ENCODE measurements at places on chromosomes 4 and X.

GRCh38 chr4:78004270-78004669 is 52.9 kb upstream of the FRAS1 start:
- DNase-seq: no peak

- no peak for DNase-seq
Measured at GRCh38 chrX:136896121-136896914, 15.8 kb upstream of the RBMX start.

- DNase-seq: no peak
Measured at GRCh38 chr4:71231129-71232055, 107.4 kb upstream of the SLC4A4 start.

GRCh38 chr4:15805583-15806517 is 27.7 kb downstream of the CD38 start:
- no peak for DNase-seq

- no peak for DNase-seq
Measured at GRCh38 chr4:106507440-106507839, 138.9 kb upstream of the GIMD1 start.

DNA sequence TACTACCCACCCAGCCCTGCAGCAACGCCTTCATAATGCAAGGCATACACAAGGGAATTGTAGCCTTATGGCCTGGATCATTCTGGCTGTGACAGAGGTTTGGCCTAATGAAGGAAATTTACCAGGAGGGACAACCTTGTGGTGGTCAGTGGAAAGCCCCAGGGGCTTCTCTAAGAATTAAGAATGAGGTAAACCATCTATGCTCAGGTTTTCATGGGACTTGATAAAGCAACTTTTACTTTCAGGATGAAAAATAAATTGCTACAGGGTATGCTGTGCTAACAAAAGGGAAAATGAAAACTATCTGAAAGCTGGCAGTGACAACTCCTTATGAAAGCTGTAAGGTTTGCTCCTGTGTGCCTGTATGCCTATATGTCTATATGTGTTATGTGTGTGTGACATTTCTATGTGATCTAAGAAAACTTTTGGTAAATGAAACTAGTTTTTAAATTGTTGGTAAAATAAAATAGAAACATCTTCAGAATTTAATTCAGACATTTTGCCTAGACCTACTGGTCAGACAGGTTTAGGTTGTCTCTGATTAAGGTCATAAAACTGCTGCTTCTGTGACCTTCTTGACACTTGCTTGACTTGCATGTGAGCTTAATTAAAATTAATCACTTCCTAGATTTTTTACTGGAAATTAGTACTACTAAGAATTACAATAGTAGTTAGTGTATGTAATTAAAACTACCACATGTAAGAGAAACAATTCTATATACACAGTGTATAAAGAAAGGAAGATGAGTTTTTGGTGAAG is 19.9 kb upstream of the TXK start:
- no peak for DNase-seq

GRCh38 chr4:137124278-137124932 is 407.9 kb downstream of the PCDH18 start:
- no peak for DNase-seq

All from stimulated activated CD4-positive, alpha-beta T cell treated with anti-CD3 and anti-CD28 coated beads, Interleukin-1b, Interleukin-23, amount 100 ng/mL, for 1 hour (primary cell).